ENCODE measurements at places on chromosomes 7 and 10.

DNA sequence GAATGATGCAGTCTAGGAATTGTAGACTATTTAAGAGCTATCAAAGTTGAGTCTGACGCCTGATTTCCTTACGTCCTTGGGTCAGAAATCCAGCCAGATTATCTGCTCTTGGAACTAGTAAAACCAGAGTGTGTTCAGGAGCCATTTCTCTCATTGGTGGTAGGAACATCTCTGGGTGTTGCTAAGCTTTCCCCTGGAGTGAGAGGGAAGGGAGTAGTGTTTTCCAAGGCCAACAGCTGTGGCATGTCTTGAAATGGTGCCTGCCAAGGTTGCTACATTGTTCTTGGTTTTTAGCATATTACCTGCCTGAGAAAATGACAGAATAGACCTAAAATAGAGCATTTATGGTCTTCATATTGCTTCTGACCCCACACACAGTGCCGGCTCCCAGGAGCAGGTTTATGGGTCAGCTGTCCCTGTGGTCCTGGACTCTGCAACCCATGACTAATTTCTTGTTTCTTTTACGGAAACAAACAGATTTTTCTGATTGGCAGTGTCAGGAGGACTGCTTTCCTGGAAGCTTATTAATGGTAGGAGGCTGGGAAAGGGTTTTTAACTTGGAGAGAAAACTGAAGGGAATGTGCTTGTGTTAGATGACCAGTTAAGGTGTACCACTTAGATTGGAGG lies 17.5 kb downstream of the GBF1 start:
- DNase-seq = no peak

DNA sequence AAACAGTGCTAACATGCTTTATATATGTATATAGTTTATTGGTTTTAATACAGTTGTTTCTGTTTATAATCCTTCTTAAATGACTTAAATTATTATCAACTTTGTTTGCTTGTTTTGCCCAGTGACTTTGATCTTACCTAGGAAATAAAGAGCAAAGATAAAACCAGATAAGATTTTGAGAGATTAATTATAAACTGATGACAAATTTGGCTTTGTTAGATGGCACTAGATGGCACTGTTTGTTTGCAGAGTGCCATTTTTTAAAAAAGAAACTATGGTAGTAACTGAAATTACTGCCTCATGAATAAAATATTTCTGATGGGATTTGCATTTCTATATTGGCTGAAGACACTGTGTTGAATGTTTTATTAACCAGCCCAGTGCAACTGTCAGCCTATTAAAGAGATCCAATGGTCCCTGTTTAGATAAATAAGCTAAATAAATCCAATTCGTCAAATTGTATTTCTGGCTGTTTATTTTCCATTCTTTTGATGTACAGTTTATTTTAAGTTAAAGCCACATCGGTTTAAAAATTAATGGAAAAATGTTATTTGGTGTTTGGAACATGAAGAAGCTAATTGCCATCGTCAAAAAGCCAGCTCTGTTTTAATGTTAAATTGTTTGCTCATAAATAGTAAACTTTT lies 28.7 kb downstream of the VTI1A start:
- DNase-seq = no peak

GRCh38 chr7:148563583-148564274 lies 26.8 kb upstream of the C7orf33 start:
- no peak for DNase-seq

GRCh38 chr10:31288001-31288400 lies 31.0 kb upstream of the ZEB1 start:
- DNase-seq = no peak
